T-cell (primary cell): ENCODE measurements at places on chromosomes 1 and 21. TPM values are rescaled to one million over a fixed set of nuclear protein-coding genes. Genes with fewer than 3 reads are reported as not detected.
A peak's percentile ranks its signal among the peaks of the same experiment; 100 is the strongest.

DNA sequence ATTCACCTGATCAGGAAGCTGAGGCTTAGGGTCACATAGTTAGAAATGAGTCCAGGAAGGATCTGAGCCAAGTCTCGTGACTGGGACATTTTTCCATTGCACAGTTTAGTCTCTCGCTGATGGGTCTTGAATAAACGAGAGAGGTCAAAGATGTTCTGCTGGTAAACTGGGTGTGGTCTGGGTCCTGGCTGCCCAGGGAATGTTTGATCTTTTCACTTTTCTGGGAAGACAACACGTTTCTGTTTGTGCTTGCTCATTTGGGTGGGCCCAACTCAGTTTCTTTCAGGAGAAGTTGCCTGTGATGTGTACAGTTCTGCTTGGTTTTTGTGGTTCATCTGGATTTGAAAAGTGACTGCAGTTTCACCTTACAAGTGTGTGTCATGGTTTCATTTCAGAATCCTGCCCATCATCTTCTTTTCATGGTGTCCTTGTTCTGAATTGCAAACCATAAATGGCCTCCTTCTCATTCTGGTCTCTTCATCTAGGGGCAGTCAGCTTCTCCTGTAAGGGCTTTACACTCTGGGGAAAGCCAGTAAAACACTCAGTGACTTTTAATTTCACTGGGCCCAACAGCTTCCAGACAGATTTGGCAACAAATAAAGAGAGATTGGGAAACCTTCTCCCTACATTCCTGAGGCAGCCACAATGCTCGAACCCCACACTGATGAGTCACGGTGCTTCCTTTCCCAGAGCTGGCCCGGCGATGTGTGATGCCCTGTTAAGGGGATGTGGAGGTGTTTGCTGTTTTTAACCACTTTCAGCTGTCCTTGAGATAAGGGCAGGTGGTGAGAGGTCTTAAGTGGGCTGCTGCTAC, 7.2 kb upstream of the TACSTD2 start:
- DNase-seq, result no peak

DNA sequence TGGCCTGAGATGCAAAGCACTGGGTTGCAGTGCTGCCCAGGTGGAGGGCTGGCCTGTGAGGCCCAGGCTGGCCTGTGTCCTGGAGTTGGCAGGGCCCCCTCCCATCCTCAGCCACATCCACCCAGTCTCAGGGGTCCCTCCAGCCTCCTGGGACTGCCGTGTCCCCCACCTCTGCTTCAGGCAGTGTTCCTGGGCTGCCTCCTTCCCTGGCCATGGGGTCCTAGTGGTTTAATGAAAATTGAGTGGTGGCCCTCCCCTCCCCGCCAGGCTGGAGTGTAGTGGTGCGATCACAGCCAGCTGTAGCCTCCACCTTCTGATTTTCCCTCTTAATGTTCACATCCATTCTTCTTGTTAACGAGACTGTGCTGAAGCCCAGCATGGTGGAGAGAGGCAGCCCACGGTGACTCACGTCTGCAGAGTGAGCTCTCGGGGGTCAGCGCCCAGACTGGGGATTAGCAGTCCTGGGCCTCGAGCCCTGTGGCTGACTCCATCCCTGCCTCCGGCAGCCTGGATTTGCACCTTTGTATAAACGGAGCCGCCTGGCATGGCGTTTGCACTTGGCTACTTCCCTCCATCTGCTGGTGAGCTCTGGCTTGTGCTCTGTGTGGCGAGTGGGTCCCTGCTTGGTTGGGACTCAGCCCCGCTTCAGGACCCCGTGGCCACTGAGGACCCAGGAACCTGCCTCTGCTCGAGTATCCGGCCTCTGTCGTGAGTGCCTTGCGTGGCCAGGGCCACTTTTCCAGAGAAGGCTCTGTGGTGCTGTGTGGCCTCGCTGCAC, 6.9 kb downstream of the MIB2 start:
- DNase-seq, result no peak

DNA sequence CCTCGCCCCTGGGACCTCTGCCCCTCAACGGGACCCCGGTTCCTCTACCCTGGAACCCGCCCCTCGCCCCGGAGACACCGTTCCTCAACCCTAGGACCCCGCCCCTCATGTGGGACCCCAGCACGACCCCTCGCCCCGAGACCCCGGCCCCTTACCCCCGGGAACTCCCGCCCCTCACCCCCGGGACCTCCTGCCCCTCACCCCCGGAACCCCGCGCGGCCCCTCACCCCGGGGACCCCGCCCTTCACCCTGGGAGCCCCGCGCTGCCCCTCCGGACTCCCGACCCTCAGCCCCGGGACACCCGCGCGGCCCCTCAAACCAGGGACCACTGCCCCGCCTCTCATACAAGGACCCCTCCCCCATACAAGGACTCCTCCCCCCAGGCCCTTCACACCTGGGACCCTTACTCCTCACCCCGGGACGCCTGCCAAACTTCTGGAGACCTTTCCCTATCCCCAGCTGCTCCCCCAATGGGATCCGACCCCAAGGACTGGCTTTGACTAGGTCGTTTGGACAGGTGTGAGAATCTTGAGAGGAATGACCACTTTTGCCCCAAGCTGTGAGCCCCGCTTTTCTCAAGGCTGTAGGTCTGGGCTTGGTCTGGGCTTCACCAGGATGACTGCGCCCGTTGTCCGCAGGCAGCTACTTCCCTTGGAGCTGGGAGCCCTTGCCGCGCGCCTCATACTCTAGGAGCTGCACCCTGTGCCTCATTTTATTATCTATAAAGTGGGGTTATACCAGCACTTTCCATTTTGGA, 843 bp downstream of the DIP2A start:
- peak; percentile 5 for DNase-seq

Gene FAM151A
- not detected for total RNA-seq

GRCh38 chr1:22332424-22332717, 119.3 kb upstream of the ZBTB40 start:
- DNase-seq, result no peak

- no peak for DNase-seq
Measured at GRCh38 chr1:54777431-54777830, 13.1 kb upstream of the PARS2 start.

- DNase-seq, result no peak
Measured at GRCh38 chr1:199295107-199295506, 656.3 kb downstream of the PTPRC start.

GRCh38 chr1:6996371-6996770, 211.1 kb downstream of the CAMTA1 start:
- no peak for DNase-seq

- DNase-seq, result no peak
Measured at GRCh38 chr1:117137281-117137855, 15.8 kb upstream of the TRIM45 start.

Gene ZNF593OS
- total RNA-seq, result not detected

DNA sequence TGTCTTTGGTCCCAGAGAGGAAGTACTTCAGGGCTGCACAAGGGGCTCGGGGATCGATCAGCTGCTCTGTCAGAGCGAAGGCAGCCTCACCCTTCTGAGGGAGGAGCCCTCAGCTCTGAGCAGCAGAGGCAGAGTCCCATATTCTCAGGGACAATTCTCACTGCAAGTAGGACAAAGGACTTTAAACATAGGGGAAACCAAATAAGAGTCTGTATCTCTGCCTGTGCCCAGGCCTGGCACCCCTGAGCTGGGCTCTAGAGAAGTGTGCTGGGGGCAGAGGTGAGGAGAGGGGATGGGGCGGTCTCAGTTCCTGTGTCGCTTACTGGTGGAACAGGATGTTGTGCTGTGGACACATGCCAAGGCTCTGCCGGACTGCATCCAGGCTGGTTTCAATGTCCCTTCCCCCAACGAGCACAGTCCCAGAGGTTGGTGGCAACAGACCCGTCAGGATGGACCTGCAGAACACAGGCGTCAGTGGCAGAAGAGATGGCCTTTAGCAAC, 76.6 kb downstream of the ABCA4 start:
- DNase-seq, result no peak

DNA sequence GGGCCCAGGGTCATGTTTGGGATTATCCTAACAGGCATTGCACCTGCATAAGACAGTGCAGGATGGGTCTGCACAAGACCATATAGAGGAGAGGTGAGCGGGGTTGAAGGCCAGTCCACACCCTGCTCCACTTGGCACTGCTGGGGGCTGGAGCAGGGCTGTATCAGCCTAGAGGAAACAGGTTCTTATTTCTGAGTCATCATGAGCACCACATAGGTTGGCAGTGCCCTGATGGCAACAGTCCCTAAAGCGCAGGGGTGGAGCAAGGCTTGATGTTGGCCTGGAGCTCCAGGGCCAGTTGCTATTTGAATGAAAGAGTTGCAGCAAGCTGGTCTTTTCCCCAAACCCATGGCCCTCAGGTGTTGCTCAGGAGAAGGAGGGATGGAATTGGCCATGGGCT, 29.8 kb upstream of the BMP8B start:
- DNase-seq, result no peak

- no peak for DNase-seq
Measured at GRCh38 chr1:45883658-45884057, 80.2 kb downstream of the MAST2 start.

- DNase-seq, result no peak
Measured at GRCh38 chr21:29571949-29572348, 273.2 kb downstream of the BACH1 start.

Gene TMCO2
- not detected for total RNA-seq

Gene DAP3
- 129 TPM for total RNA-seq

DNA sequence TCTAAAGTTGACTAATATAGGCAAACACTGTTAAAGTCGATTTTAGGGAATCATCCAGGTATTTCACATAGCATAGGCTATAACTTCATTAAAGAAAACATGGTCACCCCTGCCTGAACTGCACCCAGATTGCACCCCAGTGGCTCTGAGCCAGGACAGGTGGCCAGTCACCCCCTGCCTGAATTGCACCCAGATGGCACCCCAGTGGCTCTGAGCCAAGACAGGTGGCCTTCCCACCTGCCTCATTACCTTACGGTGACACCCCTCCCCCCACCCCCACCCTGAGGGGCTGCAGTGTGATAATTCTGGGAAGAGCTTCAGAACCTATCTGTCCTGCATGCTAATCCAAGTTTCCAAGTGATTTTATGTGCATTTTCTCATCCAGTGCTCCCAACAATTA, 78.9 kb downstream of the DSCAM start:
- no peak for DNase-seq

DNA sequence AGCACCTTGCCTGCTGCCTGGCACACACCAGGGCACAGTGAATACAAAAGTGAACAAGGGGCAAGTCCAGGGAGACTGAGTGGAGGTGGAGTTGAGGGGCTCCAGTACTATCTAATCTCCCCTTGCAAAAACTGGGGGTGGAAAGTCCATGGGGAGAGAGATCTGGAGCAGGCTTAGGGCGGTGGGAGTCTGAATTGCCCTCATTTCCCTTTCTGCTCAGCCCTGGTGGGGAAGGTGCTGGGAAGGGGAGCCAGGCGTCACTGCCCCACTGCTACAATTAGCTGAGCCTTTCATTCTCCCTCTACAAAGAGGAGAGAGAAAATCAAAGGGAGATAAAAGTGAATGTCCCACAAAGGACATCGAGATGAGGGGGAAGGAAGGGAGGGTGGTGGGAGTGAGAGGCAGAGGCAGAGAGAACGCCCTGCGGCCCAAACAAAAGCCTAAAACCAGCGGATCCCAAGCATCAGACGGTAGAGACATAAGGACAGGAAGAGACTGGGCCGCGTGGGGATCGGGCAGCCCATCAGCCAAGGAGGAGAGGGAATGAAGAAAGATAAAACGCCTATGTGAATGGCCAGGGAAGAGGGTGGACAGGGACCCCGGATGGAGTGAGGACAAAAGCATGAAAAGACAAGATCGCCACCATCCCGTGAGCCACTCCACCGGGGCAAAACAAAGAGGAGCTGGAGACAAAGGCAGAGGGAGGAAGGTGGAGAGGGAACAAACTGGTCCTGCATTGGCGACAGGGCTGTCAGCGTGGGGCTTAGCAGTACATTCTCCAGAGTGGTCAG, 46.8 kb upstream of the SOX13 start:
- no peak for DNase-seq

DNA sequence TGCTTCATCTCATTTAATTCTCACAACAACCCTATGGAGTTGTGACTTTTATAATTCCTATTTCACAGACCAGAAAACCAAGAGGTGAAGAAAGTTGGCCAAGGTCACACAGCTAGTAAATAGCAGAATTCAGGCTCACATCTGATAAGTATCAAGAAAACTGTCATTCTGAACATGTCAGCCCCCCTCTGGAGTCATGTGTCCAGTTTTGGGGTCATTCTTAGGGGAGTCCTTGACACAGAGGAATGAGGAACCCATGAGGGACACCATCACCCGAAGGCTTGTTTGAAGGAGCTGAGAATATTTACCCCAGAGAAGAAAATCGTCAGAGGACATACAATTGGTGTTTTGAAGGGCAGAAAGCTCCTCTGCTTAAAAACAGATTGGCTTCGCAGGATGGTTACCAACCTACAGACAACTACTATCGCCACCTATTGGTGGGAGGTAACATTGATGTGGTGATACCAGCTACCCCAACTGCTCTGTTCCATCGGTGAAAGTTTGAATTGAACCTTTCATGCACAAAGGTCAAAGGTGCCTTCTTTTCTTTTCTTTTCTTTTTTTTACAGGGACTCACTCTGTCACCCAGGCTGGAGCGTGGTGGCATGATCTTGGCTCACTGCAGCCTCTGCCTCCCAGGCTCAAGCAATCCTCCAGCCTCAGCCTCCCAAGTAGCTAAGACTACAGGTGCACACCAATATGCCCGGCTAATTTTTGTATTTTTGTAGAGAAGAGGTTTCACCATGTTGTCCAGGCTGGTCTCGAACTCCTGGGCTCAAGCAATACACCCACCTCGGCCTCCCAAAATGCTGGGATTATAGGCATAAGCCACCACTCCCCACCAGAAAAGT, 31.3 kb downstream of the NCMAP start:
- DNase-seq, result peak; percentile 62

GRCh38 chr1:163308811-163309210, 12.9 kb upstream of the NUF2 start:
- no peak for DNase-seq

- no peak for DNase-seq
Measured at GRCh38 chr1:207579436-207579799, 65.5 kb upstream of the CR1L start.

GRCh38 chr1:206985162-206985749, 15.0 kb upstream of the FCAMR start:
- no peak for DNase-seq

- no peak for DNase-seq
Measured at GRCh38 chr1:67436511-67437055, 6.4 kb upstream of the SERBP1 start.

Gene S100A2
- total RNA-seq, result not detected

Gene C4BPA
- not detected for total RNA-seq

Gene REN
- not detected for total RNA-seq

Gene SASS6
- 2.8 TPM for total RNA-seq

DNA sequence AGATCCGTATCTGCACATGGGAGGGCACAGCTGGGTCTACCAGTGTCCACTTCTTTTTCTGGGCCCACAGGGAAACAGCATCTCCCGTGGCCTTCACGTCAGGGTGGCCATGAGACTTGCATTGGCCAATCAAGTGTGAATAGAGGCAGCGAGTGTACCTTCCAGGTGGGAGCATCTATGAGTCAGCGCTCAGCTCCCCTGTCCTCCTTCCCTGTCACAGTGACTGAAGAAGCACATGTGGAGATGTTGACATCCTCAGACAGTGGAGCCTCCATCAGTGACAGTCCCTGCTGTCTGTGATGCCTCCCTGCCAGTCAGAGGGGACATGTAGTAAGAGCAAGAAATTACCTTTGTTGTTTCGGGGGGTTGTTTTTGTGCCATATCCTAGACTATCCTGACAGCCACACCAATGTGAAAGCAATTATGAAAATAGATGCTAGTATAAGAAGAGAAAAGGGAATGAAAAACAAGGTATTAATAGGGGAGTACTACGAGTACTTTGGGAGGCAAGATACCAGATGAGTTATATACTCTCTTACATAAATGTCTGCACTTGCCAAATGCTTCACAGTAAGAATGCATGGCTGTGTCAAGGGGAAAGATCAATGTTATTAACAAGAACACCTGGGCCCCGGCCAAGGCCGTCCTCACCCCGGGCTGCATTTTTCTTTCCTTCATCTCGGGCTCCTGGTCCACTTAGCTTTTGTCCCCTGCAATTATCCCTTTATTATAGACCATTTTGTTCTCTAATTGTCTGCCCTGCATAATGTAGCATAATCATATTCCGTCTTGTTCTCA, 86.0 kb downstream of the MATN1 start:
- DNase-seq, result no peak
